ENCODE measurements at places on chromosomes 5 and 9. TPM values are rescaled to one million over a fixed set of nuclear protein-coding genes. Genes with fewer than 3 reads are reported as not detected.
A peak's percentile ranks its signal among the peaks of the same experiment; 100 is the strongest.

DNA sequence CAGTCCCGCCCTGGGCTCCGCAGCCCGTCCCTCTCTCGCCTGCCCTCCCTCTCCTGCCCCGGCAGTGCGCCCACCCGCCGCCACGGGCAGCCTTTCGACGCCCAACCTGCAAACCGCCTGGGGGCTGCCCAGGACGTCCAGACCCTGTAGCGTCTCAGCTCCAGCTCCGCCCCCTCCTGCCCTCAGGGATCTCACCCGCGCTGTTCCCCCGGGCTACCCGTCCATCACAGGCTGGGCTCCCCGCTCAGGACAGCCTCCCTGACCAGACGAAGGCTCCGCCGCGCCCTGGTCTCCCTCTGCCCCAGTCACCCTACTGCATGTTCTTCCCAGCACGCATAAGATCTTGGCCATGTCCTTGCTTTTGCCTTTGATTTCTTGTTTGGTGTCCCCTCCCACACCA lies 1.4 kb downstream of the RASGEF1C start:
- DNase-seq: no peak
- no peaks in the 10 kb centered on the region for H3K27me3 ChIP-seq
- H3K4me1 ChIP-seq: no peaks in the 10 kb centered on the region
- no peak overlapping the region for H3K27ac ChIP-seq

GRCh38 chr9:87787735-87788134 lies 61.8 kb downstream of the CTSL start:
- no peaks in the 10 kb centered on the region for H3K27me3 ChIP-seq
- no peaks in the 10 kb centered on the region for H3K36me3 ChIP-seq
- no peak for DNase-seq
- H3K4me1 ChIP-seq: peaks cover 29% of the 10 kb centered on the region

DNA sequence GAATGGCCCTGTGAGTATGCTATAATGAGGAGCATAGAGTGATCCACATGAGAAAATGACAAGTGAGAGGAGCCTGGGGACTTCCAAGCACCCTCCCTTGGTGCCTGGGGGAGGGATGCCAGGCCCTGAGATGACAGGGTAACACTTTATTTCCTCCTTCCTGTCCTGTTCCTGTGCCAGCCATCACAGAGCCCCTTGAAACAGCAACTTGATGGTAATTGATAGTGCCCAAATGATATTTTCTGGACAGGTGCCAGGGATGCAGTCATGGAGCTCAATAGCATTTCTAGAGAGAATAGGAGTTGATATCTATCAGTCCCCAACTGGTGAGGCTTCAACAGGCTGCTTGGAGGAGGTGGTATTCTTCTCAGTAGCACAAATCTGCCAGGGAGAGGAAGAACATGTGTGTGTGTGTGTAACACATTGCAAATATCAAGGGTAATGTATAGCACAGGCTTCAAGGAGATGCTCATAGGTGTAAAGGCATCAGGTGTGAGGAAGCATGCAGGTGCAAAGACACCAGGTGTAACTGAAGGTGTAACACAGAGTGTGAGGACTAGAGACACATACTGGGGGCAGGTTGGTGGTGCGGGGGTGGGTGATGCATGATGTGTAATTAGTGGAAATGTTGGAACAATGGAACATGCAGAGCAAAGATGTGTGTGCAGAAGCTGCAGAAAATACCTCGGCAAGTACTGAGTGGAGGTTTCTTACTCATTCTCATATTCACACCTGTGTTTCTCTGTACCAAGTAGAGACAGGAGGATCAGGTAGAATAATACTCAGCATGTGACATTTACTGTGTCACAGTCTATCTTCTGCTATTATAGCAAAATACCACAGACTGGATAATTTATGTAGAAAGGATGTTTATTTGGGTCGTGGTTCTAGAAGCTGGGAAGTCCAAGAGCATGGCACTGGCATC lies 18.1 kb upstream of the WWC1 start:
- H3K4me3 ChIP-seq: no peak overlapping the region
- no peak for DNase-seq
- H3K4me1 ChIP-seq: peaks cover 18% of the 10 kb centered on the region
- no peak overlapping the region for H3K27ac ChIP-seq

GRCh38 chr5:134517553-134517952 lies 7.9 kb upstream of the JADE2 start:
- H3K27me3 ChIP-seq: no peaks in the 10 kb centered on the region
- no peaks in the 10 kb centered on the region for H3K36me3 ChIP-seq
- no peak for DNase-seq
- peaks cover 8% of the 10 kb centered on the region for H3K4me1 ChIP-seq
- H3K4me3 ChIP-seq: no peak overlapping the region
- no peak overlapping the region for H3K27ac ChIP-seq

DNA sequence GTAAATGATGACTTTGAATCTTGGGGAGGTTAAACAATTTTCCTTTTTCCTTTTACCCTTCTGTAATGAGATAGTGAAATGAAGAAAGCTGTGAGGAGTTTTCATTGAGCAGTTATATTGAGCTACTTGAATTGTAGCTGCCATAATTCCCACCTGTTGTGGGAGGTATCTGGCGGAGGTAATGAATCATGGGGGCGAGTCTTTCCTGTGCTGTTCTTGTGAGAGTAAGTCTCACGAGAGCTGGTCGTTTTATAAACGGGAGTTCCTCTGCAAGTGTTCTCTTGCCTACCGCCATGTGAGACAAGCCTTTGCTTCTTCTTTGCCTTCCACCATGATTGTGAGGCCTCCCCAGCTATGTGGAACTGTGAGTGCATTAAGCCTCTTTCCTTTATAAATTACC lies 258.4 kb downstream of the FER start:
- no peak overlapping the region for H3K4me3 ChIP-seq
- no peak for DNase-seq
- H3K36me3 ChIP-seq: no peaks in the 10 kb centered on the region
- H3K4me1 ChIP-seq: no peaks in the 10 kb centered on the region

DNA sequence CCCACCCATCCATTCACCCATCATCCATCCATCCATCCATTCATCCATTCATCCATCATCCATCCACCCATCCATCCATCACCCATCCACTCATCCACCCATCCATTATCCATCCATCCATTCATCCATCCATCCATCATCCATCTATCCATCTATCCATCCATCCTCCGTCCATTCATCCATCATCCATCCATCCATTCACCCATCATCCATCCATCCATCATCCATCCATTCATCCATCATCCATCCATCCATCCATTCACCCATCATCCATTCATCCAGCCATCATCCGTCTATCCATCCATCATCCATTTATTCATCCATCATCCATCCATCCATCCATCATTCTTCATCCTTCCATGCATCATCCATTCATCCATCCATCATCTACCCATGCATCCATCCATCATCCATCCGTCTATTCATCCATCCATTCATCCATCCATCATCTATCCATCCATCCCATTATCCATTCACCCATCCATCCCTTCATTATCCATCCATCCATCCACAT lies 10.1 kb downstream of the ASS1 start:
- H3K27ac ChIP-seq: no peak overlapping the region
- no peaks in the 10 kb centered on the region for H3K27me3 ChIP-seq
- H3K36me3 ChIP-seq: no peaks in the 10 kb centered on the region

GRCh38 chr5:14059810-14060209 lies 83.3 kb upstream of the TRIO start:
- H3K4me1 ChIP-seq: no peaks in the 10 kb centered on the region
- H3K27me3 ChIP-seq: no peaks in the 10 kb centered on the region
- no peak overlapping the region for H3K27ac ChIP-seq
- H3K36me3 ChIP-seq: no peaks in the 10 kb centered on the region

- peaks cover 5% of the 10 kb centered on the region for H3K27me3 ChIP-seq
- no peak overlapping the region for H3K4me3 ChIP-seq
- no peak for DNase-seq
- no peaks in the 10 kb centered on the region for H3K36me3 ChIP-seq
- no peak overlapping the region for H3K27ac ChIP-seq
These were observed 97.4 kb downstream of the PPP2R2B start for GRCh38 chr5:146781157-146781556.

- no peaks in the 10 kb centered on the region for H3K4me1 ChIP-seq
- no peaks in the 10 kb centered on the region for H3K36me3 ChIP-seq
- DNase-seq: no peak
- no peak overlapping the region for H3K27ac ChIP-seq
These were observed 210.5 kb downstream of the GRIA1 start for GRCh38 chr5:153700940-153701339.

- H3K27ac ChIP-seq: no peak overlapping the region
- DNase-seq: no peak
- H3K4me1 ChIP-seq: peaks cover 37% of the 10 kb centered on the region
These were observed 1.0 kb upstream of the NTMT1 start for GRCh38 chr9:129624947-129625346.

DNA sequence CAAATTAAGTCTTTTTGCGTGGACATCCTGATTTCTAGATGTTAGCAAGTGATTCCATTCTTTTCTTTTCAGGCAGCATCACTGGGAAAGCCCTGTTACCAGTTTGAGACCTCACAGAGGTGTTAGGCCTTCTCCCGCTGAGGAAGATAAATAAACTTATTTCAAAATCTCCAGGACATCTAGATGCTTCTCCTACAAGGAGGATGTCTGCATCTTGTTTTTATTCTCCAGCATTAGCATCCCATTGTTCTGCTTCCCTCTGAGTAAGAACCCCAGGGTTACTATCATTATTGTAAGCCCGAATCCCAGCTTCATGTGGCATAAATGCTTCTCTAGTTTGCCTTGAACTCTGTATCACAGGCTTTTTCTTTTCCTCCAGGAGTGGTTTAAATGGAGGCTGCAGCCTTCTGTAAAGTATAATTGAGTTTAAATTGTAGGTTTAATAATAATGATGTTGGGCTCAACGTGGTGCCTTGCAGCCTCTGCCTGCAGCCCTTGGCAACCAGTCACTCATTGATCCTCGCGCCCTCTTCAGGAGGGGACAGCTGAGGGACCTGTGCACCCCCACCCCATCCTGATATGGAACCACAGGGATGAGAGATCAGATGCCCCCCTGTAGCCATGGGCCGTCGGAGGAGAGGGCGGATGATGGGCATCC lies 114.9 kb downstream of the PDZD2 start:
- DNase-seq: no peak
- H3K27me3 ChIP-seq: peaks cover 93% of the 10 kb centered on the region
- no peak overlapping the region for H3K4me3 ChIP-seq
- no peaks in the 10 kb centered on the region for H3K36me3 ChIP-seq
- no peaks in the 10 kb centered on the region for H3K4me1 ChIP-seq

- no peak for DNase-seq
- peaks cover 16% of the 10 kb centered on the region for H3K4me1 ChIP-seq
- H3K36me3 ChIP-seq: no peaks in the 10 kb centered on the region
- no peaks in the 10 kb centered on the region for H3K27me3 ChIP-seq
- no peak overlapping the region for H3K27ac ChIP-seq
These were observed 250.6 kb upstream of the MAP3K1 start for GRCh38 chr5:56564541-56565282.

GRCh38 chr9:137168573-137168903 lies 1.3 kb downstream of the LRRC26 start:
- DNase-seq: no peak
- no peak overlapping the region for H3K27ac ChIP-seq
- H3K36me3 ChIP-seq: no peaks in the 10 kb centered on the region
- no peaks in the 10 kb centered on the region for H3K27me3 ChIP-seq
- peak overlapping the region; percentile 75 for H3K4me3 ChIP-seq
- peaks cover 11% of the 10 kb centered on the region for H3K4me1 ChIP-seq

DNA sequence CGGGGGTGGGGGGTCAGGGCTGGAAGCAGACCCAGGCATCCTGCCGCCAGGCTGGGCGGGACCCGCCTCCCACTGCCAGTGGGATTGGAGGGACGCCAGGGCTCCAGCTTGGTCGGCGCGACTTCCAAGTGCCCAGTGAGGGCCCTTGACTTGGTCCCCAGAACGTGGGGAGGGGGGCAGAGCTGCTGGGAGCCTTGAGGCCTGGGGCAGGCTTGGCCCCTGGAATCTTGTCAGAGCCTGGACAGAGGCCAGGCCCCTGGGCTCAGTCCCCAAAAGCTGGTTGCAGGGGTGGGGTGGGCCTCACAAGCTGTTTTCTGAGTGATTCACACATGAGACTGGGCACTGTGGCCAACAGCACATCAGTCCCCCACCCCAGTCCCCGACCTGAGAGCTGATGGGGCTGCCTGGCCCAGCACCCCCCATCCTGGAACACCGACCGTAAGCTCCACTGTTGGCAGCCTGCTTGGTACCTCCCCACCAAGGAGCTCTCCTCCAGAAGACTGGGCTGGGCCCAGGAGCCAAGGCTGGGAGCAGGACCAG lies 526 bp downstream of the CLIC3 start:
- H3K27me3 ChIP-seq: no peaks in the 10 kb centered on the region
- no peak overlapping the region for H3K27ac ChIP-seq
- peak overlapping the region; percentile 53 for H3K4me3 ChIP-seq
- peaks cover 31% of the 10 kb centered on the region for H3K4me1 ChIP-seq
- DNase-seq: peak; percentile 45

- H3K4me3 ChIP-seq: no peak overlapping the region
- DNase-seq: peak; percentile 53
- no peaks in the 10 kb centered on the region for H3K27me3 ChIP-seq
These were observed 63.5 kb downstream of the ENC1 start for GRCh38 chr5:74576941-74577456.

ZBED3 gene
- 6.1 TPM for total RNA-seq

SLC23A1 gene
- total RNA-seq: 1.9 TPM

ERBIN gene
- total RNA-seq: 112 TPM

RNF183 gene
- 0.92 TPM for total RNA-seq

TLE1 gene
- 80.9 TPM for total RNA-seq

HRCT1 gene
- total RNA-seq: 3.6 TPM

SCAMP1 gene
- total RNA-seq: 41.1 TPM

ANGPTL2 gene
- not detected for total RNA-seq

SV2C gene
- not detected for total RNA-seq

All from PC-9 (cell line).